ENCODE measurements at places on chromosomes 11 and 22.

- no peak for DNase-seq
These were observed 22.8 kb downstream of the LARGE1 start for GRCh38 chr22:33897448-33897835.

DNA sequence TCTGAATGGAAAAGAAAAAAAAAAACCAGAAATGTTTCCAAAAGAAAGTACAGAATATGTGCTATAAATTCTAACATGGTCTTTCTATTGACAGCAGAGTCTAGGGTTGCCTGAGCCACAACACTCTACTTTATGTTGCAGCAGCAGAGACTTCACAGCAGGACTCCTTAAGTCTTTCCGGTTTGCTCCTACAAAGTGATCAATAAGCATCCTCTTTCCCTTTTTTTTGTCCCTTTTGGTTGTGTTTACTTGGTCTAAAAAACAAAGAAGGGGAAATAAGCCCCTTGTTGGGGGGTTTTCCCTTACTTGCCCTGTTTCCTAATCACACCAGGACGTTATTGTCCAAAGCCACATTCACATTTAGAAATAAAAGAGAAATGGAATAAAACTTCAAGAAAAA is 163.1 kb upstream of the MPPED2 start:
- no peak for DNase-seq

- DNase-seq, result no peak
These were observed 66.7 kb downstream of the BID start for GRCh38 chr22:17707526-17707925.

DNA sequence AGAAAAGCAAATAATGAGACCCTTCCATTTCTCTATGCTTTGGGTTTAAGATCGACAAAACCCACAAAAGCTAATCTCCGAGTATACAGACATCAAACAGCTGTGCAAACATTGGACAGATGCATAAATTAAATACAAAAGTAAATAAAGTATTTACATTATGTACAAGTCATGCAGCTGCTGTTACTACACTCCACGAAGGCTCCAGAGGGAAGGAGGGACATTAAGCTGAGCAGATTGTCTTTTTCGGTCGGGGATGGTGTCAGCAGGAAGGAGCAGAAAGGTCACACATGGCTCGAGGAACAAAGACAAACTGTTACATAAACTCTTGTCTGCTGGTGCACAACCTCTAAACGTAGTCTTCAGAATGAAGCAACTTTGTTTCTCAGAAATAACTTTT is 88.8 kb upstream of the BARX2 start:
- no peak for DNase-seq

- no peak for DNase-seq
These were observed 8.8 kb upstream of the OR9I1 start for GRCh38 chr11:58134151-58134550.

GRCh38 chr11:42251984-42252383 is 792.5 kb upstream of the LRRC4C start:
- DNase-seq, result no peak

GRCh38 chr11:26632691-26633159 is 60.7 kb upstream of the MUC15 start:
- DNase-seq, result no peak

DNA sequence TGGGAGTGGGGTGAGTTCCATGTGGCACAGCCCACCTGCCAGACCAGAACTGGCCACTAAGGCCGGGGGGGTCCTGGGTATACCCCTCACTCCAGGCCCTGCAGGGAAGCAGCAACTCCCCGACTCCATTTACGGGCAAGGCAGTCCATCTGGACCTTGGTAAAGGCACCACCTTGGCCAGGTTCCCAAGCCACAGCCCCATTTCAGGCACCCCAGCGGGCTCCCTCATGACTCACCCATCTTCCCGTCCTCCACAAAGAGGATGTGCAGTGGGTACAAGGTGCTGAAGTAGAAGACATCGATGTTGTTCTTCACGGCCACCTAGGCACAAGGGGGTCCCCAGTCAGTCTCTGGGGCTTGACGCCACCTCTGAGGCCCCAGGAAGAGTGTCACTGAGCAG is 15.7 kb upstream of the RASL10A start:
- DNase-seq, result no peak

GRCh38 chr11:118353084-118353710 is 6.2 kb upstream of the UBE4A start:
- DNase-seq, result peak; percentile 74

GRCh38 chr11:60959431-60959830 is 7.5 kb upstream of the SLC15A3 start:
- no peak for DNase-seq

- no peak for DNase-seq
These were observed 34.0 kb downstream of the SLCO2B1 start for GRCh38 chr11:75184757-75185425.

- no peak for DNase-seq
These were observed 6.8 kb downstream of the CABP7 start for GRCh38 chr22:29726512-29727130.

- no peak for DNase-seq
These were observed 55.6 kb downstream of the ARFGAP2 start for GRCh38 chr11:47121056-47121455.

- DNase-seq, result no peak
These were observed 96.1 kb downstream of the MORC2 start for GRCh38 chr22:30872285-30873041.

- DNase-seq, result no peak
These were observed 310.2 kb downstream of the TBC1D22A start for GRCh38 chr22:47072642-47072967.

DNA sequence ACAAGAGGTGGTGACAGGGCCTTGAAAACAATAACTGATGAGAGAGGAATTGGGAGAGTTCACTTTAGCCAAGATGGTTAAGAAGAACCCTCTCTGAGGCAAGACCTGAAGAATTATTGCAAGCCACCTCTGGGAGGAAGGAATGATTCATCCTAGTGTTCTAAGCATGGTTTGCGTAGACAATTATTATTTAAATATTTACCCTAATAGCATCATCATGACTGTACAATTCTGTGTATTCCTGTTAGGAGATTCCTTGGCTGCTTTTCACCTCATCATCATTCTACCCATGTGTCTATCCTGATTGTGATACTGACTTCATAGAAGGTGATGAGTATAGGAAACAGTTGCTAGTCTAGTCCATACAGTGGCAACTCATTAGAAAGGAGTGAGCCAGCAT is 264.4 kb downstream of the DDX10 start:
- DNase-seq, result no peak

- DNase-seq, result no peak
These were observed 8.9 kb upstream of the PELI3 start for GRCh38 chr11:66457826-66458225.

GRCh38 chr22:17229991-17230630 is 10.9 kb upstream of the ADA2 start:
- no peak for DNase-seq

DNA sequence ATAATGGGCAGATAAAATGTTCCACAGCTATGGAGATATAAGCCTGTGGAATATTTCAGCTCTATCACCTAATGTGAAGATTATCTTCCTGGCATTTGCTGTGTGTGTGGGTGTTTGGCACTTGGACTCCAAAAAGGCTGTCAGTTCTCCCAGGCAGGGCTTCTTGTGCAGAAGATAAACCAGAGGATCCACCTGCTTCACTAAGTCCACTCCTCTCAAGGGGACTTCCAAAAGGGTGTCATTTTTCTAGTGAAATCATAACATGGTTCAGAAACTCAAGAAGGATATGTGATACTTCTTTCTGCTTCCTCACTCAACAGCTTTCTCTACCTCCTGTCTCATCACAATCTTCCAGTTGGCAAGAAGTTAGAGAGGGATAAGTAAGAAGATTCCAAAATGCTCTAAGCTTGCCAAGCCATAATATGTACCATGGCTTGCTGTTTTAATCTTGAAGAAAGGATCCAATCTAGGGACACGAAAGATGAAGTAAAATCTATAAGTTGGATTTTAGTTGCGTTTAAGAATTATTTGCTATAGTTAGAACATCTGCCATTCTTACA is 206.2 kb upstream of the MTMR2 start:
- DNase-seq, result no peak

DNA sequence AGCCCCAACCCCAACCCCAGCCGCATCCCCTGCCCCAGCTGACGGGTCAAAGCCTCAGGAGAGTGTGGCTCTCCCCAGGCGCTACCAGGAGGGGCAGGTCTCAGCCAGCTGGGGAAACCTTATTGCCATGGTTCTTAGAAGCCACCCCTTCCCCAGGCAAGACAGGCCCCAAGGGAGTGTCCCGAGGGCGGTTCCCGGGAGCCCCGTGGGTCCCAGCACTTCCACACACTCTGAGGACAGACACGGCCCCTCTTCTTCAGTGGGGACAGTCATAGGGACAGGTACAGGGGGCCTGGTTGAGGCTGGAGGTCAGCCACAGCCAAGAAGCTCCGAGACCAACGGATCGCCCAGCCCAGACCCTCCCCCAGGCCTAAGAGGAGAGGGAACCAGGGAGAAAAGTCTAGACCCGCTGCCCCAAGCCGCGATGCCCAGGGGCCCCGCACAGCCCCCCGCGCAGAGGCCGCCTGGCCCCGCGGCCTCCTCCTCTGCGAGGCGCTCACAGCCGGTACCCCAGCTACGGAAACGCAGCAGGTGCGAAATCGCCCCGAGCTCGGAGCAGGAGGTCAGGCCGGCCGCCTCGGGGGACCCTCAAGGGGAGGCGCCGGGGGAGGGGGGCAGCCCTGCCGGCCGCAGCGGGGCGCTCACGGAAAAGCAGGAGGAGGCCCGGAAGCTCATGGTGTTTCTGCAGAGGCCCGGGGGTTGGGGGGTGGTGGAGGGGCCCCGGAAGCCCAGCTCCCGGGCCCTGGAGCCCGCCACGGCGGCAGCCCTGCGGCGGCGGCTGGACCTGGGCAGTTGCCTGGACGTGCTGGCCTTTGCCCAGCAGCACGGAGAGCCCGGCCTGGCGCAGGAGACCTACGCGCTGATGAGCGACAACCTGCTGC is 2.6 kb downstream of the KLHDC7B start:
- DNase-seq, result peak; percentile 58

- DNase-seq, result no peak
These were observed 74.0 kb upstream of the MYOD1 start for GRCh38 chr11:17645190-17645970.

GRCh38 chr11:17561111-17561415 is 14.0 kb downstream of the OTOG start:
- DNase-seq, result no peak

GRCh38 chr11:35275786-35276170 is 136.8 kb downstream of the CD44 start:
- DNase-seq, result no peak

DNA sequence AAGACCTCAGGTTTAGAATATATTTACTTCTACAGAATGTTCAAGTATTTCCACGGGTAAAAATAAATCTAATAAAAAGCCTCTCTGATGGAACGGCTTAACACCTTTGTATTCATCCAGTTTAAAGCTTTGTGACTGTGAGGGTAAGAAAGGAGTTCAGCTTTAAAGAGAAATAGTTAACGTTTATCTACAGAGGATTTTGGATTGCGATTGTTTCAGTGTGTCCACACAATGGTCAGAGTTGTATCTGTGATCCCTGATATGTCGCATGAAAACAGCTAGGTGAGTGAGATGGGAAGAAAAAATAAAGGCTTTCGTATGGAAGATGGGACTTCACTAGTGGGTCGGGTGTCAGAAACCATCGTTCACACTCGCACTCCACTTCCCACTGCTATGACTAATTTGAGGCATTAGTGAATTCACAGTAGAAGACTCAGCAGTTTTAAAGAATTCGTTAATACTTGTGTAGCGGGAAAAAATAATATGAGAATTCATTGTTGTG is 1.6 kb downstream of the APLP2 start:
- peak; percentile 16 for DNase-seq

- no peak for DNase-seq
These were observed 2.2 kb upstream of the OR52H1 start for GRCh38 chr11:5550440-5551095.

DNA sequence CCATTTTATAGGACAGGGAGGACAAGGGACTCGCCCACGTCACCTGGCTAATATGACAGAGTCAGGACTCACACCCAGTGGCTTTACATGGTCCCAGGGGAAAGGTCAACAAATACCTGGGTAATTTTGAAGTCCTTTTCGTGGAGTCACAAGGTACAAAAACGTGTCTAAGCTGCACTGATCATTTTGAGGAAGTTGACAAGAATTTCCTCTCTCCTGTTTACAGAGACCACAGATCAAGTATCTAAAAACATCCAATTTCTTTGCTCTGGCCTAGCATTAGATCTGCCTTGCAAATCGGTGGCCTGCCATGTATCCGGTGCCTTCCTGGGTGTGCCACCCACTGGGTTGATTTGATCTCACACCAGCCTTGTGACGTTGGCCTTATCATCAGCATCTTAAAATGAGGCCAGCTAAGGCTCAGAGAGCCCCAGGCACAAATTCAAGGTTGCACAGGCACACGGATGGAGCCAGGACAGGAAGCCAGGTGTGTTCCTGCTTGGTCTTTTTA is 17.6 kb downstream of the GDPD5 start:
- peak; percentile 68 for DNase-seq

DNA sequence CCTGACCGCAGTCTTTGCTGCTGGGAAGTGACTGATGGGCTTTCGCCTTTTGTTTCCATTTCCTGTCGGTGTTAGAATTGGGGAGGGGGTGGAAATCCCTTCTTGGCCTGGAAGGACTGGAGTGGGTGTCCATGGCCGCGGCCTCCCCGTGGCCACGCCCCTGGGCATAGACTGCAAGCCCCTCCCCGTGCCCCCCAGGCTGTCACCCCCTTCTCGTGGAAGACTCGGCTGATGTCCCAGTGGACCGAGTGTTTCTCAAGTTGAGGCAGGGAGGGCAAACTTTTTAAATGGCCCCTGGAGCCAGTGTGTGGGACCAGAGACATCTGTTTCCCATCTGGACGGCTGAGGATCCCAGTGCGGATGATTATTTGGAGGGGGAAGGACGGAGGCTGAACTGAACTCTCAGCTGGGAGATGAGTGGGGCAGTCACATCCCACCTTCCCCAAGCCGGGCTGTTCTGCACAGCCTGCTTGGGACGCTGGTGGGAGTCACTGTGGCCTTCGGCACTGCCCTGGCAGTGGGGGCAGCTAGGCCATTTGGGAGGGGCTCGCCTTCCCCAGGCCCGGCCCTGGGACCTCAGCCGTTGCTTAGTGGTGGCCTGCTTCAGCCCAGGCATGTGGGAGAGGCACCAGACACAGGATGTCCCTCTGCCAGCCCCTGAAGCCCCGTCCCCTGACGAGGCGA is 1.6 kb downstream of the CD81 start:
- no peak for DNase-seq

DNA sequence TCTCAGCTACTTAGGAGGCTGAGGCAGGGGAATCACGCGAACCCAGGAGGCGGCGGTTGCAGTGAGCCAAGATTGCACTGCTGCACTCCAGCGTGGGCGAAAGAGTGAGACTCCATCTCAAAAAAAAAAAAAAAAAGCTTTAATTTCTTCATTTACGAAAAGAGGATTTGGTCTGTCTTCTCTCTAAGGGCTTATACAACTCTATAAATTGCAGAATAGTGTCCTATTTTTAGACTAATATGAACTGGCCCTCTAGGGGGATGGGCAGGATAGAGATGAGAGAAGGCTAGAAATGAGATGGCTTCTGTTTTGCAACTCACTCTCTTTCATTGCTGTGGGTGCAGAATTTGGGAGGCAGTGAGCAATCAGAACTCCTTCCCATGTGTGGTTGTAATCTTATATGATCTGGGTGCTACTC is 11.3 kb downstream of the MAML2 start:
- no peak for DNase-seq

DNA sequence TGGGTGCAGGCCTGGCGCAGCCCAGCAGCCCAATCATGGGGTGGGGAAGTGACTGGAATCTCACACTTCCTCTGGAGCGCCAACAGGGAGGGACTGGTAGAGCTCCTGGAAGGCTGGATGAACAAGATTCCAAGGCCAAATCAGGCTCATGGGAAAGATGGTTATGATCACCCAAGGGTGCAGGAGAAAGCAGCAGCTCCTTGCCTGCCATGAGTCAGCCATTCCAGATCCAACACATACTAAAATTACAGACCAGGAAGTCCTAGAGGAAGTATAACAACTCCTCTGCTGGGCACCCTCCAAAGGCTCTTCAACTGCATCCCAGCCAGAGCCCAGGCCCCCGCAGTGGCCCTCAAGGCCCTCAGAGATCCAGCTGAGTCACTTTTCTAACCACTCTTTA is 427.3 kb downstream of the TENM4 start:
- no peak for DNase-seq

Data from CD4-positive, alpha-beta T cell treated with Interleukin-2 at 100 ng/mL for 4 hours (primary cell).